GM13977 (cell line): ENCODE measurements at places on chromosomes 2 and 18.
A peak's percentile ranks its signal among the peaks of the same experiment; 100 is the strongest.

DNA sequence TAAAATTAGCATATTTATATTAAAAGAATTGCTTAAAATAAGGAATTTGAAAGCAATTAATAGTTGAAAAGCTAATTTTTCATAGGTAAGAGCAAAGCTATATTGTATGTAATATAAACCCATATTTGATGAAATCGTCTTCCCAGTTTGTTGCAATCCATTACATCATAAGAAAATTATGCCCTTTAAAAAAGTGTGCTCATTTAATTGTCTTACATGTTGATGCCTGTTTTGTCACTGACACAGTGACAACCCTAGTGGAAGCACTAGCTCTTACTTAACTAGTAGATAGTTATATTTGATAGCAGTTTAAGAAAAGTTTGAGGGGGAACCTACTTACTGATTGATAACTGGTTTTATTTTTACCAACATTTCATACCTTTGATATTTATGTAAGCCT lies 30.0 kb upstream of the IL18RAP start:
- DNase-seq: no peak

- DNase-seq: no peak
These were observed 191.6 kb upstream of the ID2 start for GRCh38 chr2:8490166-8490721.

- no peak for DNase-seq
These were observed 572.7 kb upstream of the SALL3 start for GRCh38 chr18:78406743-78407465.

DNA sequence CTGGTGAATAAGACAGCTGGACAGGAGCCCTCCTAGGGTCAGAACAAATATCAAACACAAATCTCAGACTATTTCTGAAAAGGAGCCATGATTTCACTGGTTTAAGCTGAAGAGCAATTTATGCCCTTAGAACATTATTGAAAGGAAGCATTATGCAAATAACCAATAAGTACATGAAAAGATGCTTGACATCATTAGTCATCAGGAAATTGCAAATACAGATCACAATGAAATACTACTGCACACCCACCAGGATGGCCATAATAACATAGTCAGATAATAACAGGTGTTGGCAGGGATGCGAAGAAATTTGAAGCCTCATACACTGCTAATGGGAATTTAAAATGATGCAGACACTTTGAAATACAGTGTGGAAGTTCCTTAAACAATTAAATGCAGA lies 176.4 kb upstream of the RAB6C start:
- DNase-seq: no peak

DNA sequence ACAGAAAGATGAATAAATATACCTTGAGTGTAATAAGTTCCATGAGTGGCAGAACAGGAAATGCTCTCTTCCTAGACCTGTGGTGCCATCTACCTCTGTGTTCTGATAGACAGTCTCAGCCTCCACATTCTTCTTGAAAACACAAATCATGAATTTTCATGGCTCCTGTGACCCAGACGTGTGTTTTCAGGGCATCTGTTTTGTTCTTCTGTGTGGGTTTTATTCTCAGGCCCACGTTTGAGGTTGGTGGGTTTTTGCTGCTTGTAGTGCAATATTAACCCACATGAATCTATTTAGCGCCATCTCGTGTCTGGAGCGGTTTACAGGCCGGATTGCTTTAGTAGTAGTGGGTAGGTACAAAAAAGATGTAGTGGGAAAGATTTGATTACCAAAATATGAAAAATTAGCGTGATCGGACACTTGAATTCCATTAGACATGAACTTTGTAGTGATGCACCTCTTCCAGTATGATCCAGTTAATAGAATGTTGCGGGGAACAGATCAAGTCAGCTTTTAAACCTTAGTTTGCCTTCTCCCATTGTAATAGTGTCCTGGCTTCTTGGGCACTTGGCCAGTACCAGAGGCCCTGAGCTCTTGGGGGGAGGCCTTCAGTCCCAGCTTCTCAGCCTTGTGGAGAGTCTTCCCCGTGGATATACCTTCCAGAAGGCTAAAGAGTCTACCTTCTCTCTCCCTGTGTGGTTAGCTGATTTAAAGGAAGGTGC lies 256.5 kb downstream of the TPGS2 start:
- peak; percentile 33 for DNase-seq
